ENCODE measurements at places on chromosomes 3 and 15.
A peak's percentile ranks its signal among the peaks of the same experiment; 100 is the strongest.

GRCh38 chr3:59866076-59866475 is 816.3 kb upstream of the CFAP20DC start:
- DNase-seq, result no peak

DNA sequence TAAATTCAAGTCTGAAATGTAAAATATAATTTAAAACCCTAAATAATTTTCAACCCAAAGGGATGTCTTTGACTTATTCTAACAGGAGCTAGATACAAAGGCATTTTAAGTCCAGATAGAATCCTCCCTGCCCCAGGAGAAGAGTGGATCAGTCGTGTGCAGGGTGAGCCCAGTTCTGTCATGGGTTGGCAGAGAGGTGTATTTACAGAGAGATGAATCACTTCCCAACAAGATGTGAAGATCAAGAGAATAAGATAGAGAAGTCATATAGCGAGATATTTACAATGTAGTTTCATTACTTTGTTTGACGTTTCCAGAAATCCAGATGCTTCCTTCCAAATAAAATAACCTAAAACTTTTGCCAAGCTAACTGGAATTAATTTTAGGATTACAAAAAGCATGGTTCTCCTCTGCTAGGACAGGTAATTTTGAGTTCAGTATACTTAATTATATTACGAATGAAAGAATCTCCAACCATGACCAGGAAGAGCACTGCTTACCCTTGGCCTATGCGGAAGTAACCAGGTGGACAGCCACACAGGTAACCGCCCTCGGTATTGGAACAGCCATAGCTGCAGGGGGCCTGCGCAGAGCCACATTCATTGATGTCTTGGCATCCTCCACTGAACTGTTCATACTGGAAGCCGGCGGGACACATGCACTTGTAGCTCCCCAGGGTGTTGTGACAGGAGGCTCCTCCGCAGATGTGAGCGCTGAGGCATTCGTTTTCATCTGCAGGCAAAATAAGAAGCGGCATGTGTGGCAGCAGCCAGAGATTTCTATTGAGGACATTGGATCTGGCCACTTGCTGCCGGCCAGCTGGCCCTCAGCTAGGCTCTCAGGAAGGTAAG is 84.0 kb downstream of the DUT start:
- DNase-seq, result no peak

- no peak for DNase-seq
Measured at GRCh38 chr3:182485301-182485700, 308.0 kb upstream of the ATP11B start.

DNA sequence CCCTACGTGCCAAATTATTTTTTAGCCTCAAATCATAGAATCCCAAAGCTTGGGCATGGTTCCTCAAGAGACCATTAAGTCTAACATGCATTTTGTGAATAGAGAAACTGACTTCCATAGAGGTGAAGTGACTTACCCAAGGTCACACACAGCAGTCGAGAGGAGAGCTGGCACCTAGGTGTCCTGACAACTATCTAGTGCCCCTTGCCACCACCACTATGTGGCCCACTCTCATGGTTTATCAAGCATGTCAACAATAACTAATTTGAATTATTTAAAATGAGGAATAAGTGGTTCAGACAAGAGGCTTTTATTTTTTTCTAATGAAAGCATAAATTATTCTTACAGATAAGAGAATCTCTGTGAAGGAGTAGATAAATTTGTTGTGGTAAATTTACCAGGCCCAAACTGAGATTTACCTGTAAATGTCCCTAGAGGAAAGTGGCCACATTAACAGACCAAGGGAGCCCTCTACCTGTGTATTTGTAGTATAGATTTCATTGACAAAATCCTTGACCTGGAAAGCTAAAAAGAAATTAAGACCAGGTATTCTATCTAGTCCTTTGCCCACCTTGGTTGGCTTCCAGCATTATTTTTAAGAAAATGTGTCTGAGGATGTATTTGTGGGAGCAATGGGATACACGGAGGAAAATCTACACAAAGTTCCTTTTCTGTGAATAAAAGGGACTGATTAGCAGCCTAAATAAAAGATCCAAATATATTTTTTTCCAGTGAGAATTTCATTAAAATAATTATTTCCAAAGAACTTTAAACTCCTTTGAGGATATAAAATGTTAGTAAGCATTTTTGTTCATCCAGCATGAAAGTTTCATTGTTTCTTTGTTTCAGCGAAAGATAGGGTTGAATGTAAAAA is 49.1 kb downstream of the IQCH start:
- DNase-seq, result no peak

- no peak for DNase-seq
Measured at GRCh38 chr3:9122732-9123364, 126.6 kb downstream of the SRGAP3 start.

- peak; percentile 79 for DNase-seq
Measured at GRCh38 chr3:157159037-157159761, 748 bp downstream of the CCNL1 start.

DNA sequence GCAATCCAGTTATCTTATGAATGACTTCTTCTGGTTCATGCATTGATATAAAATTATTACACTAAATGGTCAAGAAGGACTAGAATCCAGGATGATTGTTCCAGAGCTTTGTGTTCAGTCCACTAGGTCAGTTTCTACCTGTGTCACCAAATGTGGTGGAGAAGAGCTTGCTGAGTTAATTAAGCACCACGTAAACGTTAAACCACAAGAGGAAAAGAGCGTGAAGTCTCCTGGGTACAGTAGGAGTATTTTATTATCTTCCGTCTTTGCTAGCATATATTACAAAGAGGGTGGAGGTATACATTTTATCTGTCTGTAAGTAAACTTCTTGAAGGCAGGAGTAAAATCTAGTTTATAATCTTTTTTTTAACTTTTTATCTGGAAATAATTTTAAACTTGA is 23.5 kb downstream of the CHP1 start:
- DNase-seq, result no peak

DNA sequence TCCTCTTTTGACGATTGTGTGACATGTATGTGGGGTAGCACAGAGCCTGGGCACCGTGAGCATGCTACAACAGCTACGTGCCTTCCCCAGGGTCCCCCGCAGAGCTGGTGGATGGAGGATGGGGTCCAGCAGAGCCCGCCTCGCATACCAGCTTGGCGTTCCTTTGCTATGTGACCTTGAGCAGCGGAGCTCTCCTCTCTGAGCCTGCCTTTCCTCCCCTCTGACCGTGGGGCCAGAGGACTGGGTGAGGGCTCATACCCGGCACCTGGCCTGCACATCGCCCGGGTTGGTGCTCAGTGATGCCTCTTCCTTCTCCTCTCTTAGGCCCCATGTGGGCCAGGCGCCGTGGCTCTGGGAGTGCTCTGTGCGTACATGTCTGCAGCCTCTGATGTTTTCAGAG is 73.4 kb downstream of the FBLN2 start:
- no peak for DNase-seq

DNA sequence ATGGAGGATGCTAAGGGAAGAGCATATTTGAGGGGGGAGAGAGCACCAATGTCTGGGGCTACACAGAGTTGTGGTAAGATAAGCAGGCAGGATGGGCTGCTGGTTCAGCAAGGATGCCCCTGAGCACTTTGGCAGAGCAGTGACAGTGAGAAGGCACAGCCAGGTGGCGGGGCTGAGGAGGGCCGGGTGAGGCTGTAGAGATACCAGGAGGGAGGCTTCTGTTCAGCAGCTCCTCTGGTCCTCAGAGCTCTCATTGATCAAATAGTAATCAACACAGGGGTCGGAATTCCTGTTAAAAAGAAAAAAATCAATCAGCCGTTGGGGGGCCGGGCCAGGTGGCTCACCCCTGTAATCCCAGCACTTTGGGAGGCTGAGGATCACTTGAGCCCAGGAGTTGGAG is 11.5 kb upstream of the XIRP1 start:
- DNase-seq, result no peak

DNA sequence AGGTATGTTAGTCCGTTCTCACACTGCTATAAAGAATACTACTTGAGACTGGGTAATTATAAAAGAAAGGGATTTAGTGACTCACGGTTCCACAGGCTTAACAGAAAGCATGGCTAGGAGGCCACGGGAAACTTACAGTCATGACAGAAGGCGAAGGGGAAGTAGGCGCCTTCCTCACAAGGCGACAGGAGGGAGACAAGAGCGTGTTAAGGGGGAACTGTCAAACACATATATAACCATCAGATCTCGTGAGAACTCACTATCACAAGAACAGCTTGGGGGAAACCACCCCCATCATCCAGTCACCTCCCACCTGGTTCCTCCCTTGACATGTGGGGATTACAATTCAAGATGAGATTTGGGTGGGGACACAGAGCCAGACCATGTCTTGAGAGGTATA is 30.4 kb downstream of the SPRED1 start:
- no peak for DNase-seq

DNA sequence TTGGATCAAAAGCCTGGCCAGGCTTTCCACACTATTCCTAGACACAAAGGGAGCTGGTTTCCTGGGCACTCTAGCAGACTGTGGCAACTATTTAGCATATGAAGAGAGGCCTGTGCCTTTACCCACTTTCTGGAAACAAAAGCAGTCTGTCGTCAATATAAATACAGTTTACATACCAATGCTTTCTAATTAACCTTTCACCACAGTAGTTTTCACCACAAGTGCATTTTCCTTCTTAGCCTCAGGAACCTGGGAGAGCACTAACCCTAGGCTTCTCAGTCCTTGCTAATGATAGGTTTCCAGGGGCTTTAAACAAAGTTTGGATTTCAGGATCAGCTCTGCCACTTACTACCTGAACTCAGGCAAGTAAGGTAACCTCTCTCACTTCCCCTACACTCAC is 499.1 kb downstream of the MAGI1 start:
- DNase-seq, result no peak

GRCh38 chr3:131067983-131068382 is 41.3 kb downstream of the NEK11 start:
- no peak for DNase-seq

DNA sequence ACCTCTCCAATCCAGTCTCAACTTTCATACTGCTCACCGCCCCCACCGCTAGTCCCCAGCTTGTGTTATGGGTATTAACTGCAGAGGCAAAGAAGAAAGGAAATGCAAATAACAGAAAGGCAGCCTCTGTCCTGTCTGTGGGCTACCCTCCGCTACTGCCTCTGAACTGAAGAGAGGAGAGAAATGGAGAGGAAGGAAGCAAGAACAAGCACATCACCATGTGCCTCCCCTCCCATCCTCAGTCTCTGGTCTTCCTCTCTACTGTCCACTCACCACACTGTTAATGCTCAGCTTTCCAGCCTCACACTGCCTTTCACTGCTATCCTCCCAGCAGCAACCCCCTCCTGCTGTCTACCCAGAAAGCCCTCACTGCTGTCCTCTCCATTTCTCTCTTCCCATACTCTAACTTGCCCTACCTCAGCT is 139.0 kb upstream of the SLC2A2 start:
- DNase-seq, result no peak

- no peak for DNase-seq
Measured at GRCh38 chr15:70358011-70358819, 260.5 kb upstream of the TLE3 start.

- no peak for DNase-seq
Measured at GRCh38 chr3:44521721-44522120, 33.3 kb upstream of the ZKSCAN7 start.

GRCh38 chr3:175456466-175456865 is 597.3 kb downstream of the NAALADL2 start:
- DNase-seq, result no peak

- DNase-seq, result no peak
Measured at GRCh38 chr3:32706348-32707025, 21.5 kb downstream of the CNOT10 start.

- no peak for DNase-seq
Measured at GRCh38 chr3:104885214-104885814, 481.4 kb upstream of the ALCAM start.

DNA sequence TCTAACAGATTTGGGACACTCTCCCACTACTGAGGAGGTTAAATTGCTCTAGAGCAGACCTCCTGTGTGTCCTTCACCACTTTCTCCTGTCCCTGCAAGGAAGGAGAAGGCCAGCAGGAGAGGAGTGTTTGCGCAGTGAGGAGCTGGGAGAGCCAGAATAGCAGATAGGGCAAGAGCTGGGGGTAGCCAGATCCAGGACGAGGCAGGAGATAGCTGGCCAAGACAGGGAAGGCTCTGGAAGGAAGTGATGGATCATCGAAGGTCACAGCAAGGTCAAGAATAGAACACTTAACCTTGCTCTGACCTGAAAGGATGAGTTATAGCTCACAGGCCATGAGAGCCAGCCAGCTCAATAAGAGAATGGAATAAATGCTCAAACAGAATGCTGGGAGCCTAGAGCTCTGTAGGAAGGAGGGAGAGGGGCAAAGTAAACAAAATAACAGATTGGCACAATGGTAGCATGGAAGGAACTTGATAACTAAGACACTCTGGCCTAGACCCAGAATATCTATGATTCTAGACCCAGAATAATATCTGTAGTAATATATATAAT is 37.5 kb upstream of the FSIP1 start:
- no peak for DNase-seq

GRCh38 chr3:55658270-55658669 is 171.2 kb upstream of the WNT5A start:
- no peak for DNase-seq

- DNase-seq, result no peak
Measured at GRCh38 chr15:67839499-67839928, 331 bp downstream of the RNU6-1 start.

- no peak for DNase-seq
Measured at GRCh38 chr3:182789371-182789770, 3.9 kb upstream of the ATP11B start.

DNA sequence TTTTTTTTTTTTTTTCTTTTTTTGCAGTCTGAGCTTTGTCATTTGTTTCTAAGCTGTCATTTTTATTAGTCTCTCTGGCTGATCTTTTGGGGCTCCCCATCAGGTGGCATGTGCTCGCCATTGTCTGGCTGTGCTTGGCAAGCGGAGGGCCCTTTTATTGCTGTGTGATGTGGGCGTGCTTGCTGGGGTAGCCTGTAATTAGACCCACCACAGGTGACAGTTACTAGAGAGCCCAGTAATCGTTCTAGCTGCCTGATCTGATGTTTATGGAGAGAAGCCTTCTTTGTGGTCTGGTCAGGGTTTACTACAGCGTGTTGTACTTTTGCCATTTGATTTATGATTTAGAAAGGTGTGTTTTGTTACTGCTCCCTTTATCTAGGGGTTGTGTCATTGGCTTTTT is 179.9 kb downstream of the MCTP2 start:
- DNase-seq, result no peak

- DNase-seq, result no peak
Measured at GRCh38 chr3:142926368-142926944, 37.0 kb downstream of the PAQR9 start.

DNA sequence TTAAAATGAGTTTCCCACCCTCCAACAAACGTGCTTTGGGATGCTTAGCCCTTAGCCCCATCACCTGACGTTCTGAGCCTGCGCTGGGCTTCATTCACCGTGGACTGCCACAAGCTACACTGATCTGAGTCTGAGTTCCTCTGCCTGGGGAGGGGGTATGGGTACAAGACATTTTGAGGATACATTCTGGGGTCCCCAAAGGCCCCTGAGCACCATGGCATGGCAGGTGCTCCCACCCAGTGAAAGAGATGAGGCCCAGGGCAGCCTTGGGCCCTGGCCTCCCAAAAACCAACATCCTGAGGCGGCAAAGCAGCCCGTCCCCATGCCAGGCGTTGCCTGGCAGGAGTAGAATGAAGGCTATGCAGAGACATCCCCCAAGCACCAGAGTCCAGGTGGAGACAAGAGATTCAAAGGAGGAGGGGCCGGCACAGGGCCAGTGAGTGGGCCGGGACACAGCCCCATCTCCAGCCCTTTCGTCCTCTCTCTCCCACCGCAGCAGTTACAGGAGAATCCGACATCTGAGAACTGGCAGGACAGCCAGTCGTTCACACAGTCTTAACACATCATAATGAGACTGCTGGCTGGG is 74.5 kb downstream of the VGLL4 start:
- DNase-seq, result no peak
